ENCODE measurements at places on chromosomes 16 and 17.
A peak's percentile ranks its signal among the peaks of the same experiment; 100 is the strongest.

DNA sequence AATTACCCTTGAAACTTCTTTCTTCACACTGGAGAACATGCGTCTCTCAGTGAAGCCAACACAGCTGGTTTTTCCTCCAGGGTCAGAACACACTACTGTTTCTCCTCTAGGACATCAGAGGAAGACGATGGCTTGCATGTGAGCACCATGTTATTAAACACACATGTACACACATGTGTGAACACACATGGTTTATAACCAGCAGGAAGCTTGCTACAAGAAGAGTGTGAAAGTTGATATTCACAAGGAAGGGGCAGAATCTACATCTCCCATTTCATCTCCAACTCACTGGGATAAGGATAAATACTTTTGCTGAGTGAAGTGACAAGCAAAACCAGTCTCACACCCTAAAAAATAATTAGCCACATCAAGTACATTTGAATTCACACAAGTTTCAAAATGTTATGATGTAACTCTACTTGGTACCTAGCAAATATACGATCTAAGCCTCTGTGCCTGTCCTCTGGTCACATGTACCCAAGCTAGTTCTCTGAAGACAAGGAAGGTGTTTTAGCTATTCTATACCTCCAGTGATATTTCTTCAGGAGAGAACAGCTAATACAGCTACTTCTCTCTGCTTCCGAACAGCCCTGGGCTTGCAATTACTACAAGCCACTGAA, 127.7 kb downstream of the PARN start:
- DNase-seq = no peak

GRCh38 chr17:27893841-27894503, 807 bp upstream of the LYRM9 start:
- peak; percentile 19 for DNase-seq

DNA sequence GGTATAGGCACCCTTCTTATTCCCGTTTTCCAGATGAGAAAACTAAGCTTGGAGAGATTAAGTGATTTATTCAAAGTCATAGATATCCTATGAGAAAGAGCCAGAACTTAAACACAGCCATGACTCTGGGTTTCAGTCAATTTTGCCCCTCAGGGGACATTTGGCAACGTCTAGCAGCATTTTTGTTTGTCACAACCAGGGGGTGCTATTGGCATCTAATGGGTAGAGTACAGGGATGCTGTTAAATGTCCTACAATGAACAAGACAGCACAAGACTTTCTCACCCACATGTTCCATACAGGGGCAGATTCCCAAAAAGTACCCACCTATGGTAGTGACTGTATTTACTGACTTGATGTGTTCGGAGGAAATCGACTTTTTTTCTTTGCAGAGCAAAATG, 4.8 kb upstream of the SHISA9 start:
- DNase-seq = peak; percentile 34

DNA sequence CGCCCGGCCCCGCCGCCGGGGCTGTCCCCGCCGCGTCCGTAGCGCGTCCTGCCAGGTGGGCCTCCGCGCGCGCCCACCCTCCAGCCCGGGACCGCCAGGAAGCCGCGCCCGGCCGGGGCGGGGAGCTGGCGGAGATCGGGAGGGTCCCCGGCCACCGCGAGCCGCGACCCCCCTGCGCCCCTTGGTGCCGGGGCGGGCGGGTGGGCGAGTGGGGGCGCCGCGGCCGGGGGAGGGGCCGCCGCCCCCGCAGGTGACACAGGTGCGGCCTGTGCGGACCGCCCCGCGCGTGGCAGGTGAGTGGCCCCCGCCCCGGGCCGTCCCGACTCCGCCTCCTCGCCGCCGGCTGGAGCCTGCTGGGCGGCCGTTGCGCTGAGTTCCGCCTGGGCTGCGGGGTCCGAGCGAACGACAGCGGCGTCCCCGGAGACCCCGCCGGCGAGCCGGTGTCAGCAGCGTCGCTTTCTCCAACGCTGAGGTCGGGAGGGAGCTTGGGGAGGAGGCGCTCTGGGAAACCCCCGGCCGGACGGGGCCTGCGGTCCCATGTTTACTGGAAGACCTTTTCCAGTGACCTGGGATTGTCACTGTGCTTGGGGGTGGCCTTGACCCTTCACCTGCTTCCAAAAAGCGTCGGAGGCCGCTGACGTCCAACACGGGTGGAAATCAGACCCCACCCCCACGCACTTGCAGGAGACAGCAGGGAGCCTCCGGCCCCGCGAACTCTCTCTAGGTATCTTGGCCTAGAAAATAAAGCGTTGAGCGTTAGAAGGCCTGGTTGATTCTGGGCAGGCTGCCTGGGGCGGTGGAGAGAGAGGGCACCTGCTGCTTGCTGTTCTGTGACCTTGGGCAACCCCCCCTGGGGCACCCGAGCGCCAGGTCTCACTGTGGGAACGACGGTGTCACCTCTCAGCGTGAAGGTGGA, 542 bp downstream of the KLHL36 start:
- DNase-seq = peak; percentile 44

GRCh38 chr17:21167303-21167702, 40.5 kb downstream of the DHRS7B start:
- DNase-seq = peak; percentile 35

GRCh38 chr17:7644775-7645174, 6.0 kb upstream of the ATP1B2 start:
- DNase-seq = peak; percentile 78

DNA sequence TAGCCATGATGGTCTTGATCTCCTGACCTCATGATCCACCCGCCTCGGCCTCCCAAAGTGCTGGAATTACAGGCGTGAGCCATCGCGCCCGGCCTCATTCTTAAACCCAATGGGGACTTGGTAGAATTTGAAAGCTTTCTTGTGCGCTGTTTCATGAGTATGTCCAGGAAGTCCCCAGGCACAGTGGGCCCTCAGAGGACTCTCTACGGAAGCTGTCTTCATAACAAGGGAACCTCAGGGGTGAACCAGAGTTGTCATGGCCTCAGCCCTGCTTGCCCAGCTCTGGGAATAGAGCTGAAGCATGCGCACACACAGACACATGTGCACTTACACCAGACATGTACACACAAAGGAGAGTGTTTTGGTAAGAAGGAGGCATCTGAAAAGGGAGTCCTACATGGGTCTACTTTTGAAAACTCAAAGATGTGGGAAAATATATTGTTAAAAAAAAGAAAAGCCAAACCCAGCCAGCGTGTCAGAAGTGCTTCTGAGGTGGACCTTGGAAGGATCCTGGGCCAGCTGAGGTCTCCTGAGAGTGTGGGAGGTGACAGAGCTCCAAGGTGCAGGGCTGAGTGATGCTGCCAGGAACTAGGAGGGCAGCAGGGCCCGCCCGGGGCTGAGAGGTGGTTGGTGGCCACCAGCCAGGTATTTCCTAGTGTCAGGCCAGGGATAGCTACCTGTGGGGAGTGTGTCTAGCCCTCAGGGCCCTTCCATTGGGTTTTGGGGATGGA, 54.6 kb downstream of the EPN2 start:
- no peak for DNase-seq

DNA sequence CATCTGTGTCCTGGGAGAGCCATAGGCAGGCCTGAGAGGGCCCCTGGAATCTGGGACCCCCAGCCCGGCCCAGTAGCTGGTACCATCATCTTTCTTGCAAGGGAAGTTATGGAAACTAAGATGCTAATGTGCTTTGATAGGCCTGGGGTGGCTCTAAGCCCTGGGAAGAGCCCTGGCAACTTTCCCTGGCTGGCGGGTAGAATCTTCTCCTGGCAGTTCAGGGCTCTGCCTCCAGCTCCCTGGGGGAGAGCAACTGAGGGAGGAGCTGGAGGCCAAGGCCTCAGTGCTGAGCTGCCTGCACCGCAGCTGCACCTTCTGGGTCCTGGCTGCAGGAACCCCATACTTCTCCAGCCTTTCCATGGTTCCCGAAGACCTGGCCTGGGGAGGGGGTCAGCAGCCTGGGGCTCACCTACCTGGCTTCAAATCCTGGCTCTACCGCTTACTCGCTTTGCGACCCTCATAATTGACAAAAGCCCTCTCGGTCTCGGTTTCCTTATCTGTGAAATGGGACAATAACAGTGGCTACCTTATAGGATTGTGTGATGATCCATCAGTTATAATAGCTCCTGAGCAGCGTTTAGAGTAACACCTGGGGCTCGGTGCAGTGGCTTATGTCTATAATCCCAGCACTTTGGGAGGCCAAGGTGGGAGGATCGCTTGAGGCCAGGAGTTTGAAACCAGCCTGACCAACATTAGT, 333.7 kb downstream of the SEC14L1 start:
- DNase-seq = no peak

DNA sequence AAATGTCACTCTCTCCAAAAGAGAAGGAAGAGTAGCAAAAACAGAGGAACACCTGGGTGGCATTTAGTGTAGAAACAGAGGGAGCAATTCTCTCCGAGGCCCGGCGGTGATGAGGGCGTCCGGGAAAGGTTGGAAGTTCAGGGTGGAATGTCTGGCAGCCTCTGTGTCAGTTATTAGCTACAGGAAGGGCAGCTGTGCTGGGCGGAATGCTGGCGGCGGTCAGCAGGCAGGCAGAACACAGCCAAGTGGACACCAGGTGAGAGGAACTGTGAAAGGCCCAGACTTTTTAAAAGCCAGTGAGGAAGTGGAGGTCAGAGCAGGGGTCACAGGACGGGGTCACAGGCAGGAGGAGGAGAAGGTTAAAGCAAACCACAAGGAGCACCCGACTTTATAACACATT, 238.1 kb downstream of the NTN1 start:
- DNase-seq = no peak

GRCh38 chr16:28112908-28113307, 49.4 kb upstream of the GSG1L start:
- DNase-seq = no peak

DNA sequence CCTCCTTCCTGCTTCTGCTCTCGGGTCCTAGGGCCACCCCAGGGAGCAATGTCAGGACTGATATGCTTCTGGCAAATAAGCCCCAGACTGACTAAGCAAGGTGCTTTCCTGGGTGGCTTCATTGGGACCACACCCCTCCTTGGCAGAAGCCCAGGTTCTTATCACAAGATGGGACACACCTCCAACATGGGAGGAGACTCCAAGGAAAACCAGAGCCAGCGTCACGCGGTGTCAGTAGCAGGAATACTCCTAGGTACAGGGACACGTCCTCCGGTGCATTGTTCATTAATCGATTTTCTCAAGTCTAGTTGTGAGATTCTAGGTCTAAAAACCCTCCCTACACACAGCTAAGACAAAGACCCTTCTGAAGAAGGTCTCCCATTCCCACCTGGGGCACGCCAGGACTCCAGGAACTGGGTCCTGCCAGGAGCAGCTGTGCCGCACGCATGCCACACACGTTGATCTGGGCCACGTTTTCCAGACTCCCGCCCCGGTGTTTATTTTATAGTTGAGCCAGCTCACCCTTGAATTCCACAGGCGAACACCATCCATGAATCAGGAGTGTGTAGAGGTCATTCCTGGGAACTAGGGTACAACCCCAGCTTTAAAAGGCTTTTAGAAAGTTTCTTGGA, 30.8 kb downstream of the FA2H start:
- no peak for DNase-seq

DNA sequence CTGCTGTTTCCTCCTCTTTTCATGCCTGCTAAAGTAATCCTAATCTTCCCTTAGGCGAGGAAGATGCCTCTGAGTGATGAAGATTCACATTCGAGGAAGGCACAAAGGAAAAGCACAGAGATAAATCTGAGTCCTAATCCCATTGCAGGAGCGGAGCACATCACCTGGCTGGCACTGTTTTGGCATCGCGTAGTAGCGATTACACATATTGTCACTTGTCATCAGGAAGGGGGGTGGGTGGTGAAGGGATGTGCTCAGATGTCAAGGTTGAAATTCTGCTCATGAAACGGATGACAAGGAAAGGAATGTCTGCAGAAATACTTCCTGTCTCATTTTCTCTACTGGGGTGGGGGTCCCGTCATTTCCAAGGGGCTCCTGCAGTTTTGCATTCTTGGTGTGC, 363.1 kb upstream of the EEF2KMT start:
- DNase-seq = no peak

DNA sequence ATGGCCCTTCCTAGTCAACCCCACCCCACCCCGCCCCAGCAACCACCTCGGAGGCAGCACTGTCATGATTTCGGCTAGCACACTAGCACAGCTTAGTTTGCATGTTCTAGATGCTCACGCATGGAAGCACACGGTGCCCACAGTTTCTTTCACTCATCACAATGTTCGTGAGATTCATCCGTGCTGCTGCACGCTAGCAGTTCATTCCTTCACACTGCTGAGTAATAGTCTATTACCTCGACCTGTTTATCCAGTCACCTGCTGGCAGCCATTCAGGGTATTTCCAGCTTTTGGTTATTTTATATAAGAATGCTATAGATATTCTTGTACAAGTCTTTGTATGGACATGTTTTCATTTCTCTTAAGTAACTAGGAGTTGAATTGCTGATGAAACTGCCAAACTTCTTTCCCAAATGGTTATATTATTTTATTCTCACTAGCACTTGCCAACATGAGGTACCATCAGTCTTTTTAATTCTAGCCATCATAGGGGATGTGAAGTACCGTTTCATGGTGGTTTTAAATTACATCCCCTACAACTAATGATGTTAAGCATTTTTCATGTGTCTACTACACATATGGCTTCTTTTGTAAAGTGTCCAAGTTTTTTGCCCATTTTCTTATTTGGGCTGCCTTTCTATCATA, 75.7 kb downstream of the CYTH1 start:
- no peak for DNase-seq

DNA sequence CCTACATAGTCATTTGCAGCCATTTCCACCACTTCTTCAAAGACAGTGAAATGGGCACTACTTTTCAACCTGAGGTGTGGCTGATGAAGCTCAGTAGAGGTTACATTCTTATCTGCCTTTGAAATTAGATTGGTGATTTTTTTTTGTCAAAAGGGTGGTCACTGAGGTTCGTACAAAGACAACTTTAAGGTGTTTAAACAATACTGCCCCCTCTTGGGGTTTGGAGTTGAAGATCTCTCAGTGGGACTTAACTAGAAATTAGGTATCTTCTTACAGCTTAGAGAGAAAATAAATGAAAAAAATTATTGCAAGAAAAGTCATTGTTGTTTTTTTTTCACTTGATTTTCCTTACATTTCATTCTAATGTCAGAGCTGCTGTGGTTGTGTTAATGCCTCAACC, 713.2 kb downstream of the CDH11 start:
- DNase-seq = no peak

DNA sequence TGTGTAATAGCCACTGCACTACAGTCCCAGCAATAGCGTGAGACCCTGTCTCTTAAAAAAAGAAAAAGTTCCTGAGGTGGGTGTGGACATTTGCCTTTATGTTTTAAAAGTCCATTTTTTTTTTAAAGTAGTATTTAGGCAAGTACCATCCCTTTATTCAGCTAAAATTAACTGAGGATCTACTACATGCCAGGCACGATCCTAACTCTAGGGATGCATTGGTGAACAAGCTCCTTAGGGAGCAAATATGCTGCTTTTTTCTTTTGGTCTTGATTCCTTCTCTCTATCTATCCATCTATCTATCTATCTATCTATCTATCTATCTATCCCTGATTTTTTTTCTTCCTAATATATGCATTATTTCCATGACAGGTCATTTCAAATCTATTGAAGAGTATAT, 44.7 kb downstream of the CMTM3 start:
- no peak for DNase-seq

DNA sequence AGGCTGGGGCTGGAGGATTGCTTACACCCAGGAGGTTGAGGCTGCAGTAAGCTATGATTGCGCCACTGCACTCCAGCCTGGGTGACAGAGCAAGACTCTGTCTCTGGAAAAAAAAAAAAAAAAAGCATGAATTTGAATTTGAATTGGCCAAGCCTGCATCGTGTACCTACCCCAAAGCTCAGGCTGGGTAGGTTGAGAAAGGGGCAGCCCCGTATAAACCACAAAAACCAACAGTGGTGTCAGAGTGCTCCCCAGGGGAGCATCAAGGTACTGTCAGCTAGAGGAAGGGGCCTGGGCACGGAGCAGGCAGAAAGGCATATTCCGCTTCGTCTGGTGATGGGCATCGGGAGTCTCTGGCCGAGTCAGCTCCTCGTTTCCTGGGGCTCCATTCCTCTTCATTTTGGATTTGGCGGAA, 40.9 kb downstream of the RAP1GAP2 start:
- no peak for DNase-seq

- no peak for DNase-seq
Observed at GRCh38 chr17:31391496-31391949, at the start of gene RAB11FIP4. TSS of gene RAB11FIP4 (plus strand) at chr17:31391675. CDS start at chr17:31391853, 178 bp downstream.

All from suppressor macrophage treated with lipopolysaccharide for 4 hours (primary cell).